ENCODE measurements at places on chromosomes 11 and 22.

DNA sequence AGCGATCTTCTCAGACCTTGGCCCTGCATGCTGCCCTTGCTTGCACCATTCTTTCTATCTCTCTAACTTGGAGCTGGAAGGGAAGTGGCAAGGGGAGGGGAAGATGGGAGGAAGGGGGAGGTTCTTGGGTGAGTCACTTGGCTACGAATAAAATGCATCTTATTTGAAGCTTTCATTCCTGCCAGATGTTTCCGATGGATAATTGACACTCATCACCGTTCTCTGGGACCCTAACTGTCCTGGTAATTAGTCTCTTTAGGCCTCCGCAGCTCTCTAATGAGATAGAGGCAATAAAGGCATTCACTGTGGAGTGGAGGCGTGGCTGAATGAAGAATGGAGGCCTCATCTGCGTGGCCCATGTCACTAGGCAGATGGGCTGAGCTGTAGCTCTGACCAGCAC lies 960.1 kb downstream of the NTM start:
- no peak for DNase-seq

DNA sequence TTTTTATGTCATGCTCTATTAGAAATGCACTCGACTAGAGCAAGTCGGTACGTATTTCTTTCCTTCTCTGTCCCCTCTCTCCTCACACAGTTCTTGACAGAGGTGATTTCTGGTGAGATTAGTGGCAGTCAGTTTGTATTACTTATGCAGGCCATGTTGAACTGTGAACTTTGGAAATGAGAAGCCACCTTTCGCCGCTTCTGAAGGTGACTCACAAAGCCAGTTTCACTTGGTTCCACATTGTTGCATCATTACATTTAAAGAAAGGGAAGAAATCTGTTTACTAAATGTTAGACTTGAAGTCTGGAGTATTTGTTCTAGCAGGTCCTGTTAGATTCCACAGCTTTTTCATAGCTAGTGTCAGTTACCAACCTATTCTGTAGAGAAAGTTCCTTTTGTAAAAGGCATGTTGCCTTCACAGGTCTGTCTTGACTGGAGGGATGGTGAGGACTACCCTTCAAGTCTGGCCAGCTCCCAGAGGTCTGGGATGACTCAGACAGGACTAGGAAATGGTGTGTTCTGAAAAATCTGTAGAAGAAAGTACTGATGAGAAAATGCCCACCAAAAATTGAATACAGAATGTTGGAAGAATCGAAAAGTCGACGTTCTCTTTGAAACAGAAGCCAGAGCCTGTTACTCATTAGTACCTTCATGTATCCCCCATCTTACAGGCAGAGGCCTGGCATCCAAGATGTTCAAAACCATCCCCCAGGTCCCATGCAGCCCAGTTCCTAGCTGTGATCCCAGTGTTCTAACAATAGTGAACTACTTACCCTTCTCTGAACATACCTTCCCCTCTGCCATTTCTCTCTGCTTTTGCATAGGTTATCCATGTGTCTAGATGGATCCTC lies 181.4 kb downstream of the DBX1 start:
- no peak for DNase-seq

DNA sequence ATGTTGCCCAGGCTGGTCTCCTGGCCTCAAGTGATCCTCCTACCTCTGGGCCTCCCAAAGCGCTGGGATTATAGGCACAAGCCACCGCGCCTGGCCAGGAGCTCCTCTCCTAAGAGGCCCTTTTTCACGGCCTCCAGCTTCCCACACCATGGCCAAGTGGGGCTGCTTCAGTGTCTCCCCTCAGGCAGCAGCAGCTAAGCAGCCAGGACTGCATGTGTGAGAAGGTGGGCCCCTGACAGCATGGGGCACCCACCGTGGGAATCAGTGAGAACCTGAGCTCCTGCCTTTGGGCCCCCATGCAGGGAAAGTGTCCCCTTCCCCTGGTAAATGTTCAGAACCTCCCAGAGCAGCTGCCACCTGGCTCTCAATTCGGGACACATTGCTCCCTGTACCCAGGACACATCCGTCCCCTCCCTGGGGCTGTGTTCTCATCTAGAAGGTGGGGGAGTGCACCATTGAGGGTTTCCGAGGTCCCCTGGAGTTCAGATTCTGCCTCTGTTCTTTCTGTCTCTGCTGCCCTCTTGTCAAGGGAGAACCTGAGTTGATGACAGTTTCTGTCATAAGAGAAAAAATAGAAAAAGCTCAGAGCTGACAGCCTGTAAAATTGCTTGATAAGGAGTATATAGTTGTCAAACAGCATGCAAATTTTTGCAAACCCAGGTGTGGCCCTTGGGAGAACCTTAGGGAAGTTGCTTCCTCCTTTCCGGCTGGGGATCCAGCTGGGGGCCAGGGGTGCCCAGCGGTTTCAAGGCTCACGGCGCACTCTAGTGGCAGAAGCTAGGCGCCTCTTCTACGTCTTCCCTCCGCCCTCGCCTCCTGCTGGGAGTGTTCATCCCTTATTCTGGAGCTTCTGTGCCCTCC lies 29.7 kb downstream of the FAM83F start:
- peak; percentile 42 for DNase-seq

- DNase-seq: no peak
Measured at GRCh38 chr11:34359548-34359891, 1.7 kb upstream of the ABTB2 start.

- DNase-seq: no peak
Measured at GRCh38 chr22:25039754-25040153, 87.2 kb downstream of the KIAA1671 start.

DNA sequence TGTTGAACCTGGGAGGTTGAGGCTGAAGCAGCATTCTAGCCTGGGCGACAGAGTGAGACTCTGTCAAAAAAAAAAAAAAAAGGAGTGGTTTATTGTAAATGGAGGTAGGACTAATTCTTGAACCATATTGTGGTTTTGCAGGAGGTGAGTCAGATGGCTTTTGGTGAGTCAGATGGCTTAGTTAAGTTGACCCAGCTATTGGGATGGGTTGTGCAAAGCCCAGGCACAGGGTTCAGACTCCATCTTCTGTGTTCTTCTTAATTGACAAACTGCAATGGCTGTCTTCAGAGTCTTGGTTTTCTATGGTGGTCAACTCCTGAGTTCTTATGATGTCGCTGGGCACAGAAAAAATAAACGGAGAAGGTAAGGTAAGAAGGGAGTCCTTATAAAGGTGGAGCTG lies 182.7 kb downstream of the ADAMTS15 start:
- no peak for DNase-seq

DNA sequence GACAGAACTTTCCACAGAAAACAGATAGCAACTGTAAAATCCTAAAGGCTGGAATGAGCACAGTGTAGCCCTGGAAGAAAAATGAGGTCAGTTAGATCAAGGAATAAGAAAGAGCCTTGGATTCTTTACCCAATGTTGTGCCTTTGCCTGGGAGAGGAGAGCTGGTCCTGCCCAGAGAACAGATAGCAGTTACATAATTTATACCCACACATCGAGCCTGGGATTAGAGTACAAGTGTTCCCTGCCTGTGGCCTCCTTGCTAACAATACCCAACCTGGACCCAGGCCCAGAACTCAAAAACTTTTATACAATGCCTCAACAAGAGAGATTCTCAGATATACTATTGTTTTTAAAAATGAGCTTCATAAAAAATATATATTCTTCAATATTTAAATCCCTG lies 1998.4 kb downstream of the LRRC4C start:
- no peak for DNase-seq

- DNase-seq: no peak
Measured at GRCh38 chr22:24043958-24044357, 32.9 kb downstream of the CABIN1 start.

DNA sequence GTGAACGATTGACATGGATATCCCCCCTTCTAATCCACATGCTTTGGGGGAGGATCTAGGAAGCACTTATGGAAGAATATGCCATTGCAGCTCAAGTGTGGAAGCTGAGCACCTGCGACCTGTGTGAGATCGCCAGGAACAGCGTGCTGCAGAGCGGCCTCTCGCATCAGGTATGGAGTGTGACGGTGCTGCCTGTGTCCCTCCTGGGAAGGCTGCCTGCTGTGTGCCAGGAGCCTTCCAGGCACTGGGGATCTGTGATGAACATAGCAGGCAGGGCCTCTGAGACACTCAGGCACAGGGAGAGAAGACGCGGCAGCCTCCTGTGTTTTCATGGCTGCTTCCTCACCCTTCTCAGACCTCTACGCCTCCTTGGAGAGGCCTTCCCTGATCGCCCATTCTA lies 36.5 kb downstream of the RNF141 start:
- DNase-seq: no peak

DNA sequence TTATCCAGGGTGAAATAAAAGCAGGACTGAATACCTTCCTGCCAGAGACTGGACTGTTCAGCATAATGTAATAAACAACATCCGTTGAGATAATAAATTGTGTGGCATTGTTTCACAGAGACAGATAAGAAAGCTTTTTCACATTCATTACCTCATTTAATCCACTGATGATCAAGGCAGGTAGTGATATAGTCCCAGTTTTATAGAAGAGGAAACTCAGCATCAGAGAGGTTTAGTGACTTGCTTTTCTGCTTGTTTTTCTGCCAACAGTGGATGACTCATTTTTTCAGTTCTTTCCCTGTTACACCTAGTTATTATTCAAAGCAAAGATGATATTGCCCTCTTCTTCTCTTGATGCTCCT lies 4.0 kb downstream of the MYO18B start:
- no peak for DNase-seq

DNA sequence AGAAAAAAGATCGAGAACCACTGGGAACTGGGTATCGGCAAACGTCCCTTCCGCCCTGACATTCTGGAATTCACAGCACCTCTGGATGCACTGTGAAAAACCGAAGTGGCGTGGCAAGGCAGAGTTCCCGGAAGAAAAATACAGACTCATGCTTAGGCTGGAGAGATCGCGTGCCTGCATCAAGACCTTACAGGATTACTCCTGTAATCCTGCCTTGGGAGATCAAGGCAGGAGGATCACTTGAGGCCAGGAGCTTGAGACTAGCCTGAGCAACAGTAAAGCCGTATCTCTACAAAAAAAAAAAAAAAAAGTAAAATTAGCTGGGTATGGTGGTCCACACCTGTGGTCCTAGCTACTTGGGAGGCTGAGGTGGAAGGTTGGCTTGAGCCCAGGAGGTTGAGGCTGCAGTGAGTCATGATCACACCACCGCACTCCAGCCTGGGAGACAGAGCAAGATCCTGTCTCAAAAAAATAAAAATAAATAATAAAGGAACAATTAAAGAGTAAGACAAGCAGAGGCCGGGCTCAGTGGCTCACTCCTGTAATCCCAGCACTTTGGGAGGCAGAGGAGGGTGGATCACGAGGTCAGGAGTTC lies 19.9 kb upstream of the TEF start:
- DNase-seq: no peak

- peak; percentile 70 for DNase-seq
Measured at GRCh38 chr22:17501679-17502285, 61.5 kb upstream of the SLC25A18 start.

DNA sequence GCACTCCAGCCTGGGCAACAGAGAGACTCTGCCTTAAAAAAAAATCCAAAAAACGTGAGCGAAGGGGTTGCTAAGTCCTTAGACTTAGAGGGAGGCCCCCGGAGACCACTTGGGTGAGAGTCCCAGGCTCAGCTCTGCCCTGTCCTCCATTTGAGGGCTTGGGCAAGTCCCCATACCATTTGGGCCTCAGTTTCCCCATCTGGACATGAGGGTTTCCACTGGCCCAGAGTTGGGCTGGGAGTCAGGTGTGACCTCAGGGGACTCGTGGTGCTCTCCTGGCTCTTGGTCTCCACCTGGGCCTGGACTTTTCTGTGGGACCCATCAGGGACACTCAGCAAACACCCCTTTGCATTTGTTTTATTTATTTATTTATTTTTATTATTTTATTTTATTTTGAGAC lies 35.2 kb upstream of the CSNK1E start:
- DNase-seq: no peak

- DNase-seq: peak; percentile 40
Measured at GRCh38 chr11:96390488-96390792, 627 bp downstream of the JRKL start.

- DNase-seq: no peak
Measured at GRCh38 chr22:36925388-36926290, 12.2 kb downstream of the CSF2RB start.

GRCh38 chr11:34826384-34826726 lies 89.8 kb downstream of the APIP start:
- no peak for DNase-seq

Measured in common myeloid progenitor, CD34-positive (primary cell).